ENCODE measurements at places on chromosomes 1 and 21.
A peak's percentile ranks its signal among the peaks of the same experiment; 100 is the strongest.

- DNase-seq = no peak
Measured at GRCh38 chr1:76841460-76841859, 25.8 kb upstream of the ST6GALNAC5 start.

DNA sequence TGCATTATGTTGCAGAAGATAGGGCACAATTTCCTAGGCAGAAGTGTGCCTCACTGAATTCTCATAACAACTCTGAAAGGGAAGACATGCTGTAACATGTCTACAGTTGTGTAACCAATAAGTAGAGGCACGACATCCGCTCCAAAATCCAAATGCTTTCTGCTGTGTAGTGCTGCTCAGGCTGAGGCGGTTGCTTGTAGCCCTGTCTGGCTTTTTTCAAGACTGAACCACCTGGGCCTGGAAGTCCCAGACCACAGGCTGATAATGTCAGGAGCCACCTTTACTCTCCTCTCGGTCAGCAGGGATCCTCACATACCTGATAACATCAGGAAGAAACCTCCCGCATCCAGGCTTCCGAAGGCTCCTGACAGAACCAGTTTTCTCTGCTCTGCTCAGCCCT, 10.9 kb downstream of the AKNAD1 start:
- DNase-seq = no peak

GRCh38 chr21:13937236-13937635, 273.5 kb downstream of the LIPI start:
- no peak for DNase-seq

- DNase-seq = no peak
Measured at GRCh38 chr1:185132534-185132933, 24.2 kb downstream of the TRMT1L start.

- no peak for DNase-seq
Measured at GRCh38 chr21:46295996-46296752, 10.0 kb downstream of the YBEY start.

GRCh38 chr1:117581391-117581943, 24.4 kb upstream of the TENT5C start:
- no peak for DNase-seq

- DNase-seq = no peak
Measured at GRCh38 chr21:37206496-37206895, 60.6 kb downstream of the VPS26C start.

DNA sequence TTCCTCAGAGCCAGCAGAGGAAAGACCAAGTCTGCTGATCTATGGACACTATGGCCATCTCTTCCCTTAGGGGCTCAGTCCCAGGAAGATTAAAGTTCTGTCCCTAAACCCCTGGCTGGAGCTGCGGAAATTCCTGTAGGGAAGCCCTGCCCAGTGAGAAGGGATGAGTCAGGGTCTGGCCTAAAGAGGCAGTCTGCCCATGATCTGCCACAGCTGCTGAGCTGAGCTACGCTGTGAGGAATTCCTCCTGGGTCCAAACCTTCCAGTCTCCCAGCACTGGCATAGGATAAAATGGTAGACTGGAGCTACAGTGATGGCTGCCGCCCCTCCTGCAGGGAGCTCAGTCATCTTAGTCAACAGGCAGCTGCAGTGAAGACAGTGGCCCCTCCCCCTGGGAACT, 213.7 kb downstream of the BRINP2 start:
- DNase-seq = no peak

- DNase-seq = no peak
Measured at GRCh38 chr1:59340411-59341307, 43.8 kb downstream of the FGGY start.

DNA sequence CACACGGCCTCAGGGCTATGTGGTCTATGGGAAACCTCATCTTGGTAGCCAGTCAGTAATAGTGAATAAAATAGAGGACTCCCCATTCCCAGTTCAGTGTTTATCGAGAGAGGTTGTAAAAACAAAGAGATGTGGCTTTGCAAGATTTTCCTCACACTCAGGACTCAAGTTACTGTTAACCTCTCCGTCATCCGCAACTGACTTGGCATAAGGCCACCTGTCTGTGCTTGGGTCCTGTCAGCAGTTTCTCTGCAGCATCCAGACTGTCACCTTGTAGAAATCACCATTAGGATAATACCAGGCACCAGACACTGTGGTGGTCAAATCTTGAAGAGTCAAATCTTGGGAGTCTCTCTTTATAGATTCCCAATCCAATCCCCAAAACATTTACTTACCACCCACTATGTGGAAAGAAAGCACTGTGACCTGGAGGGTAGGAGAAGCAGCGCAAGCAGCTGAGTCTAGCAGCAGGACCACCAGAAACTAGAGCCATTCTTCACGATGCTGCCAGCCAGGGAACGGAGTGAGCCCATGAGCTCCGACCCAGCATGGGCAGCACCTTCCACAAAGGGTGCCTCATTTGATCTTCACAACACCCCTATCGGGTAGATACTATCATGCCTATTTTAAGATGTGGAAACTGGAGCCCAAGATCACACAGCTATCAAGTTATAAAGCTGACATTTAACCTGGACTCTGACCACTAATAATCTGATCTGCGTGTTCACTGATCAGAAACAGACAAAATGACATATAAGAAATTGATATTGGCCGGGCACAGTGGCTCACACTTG, 5.6 kb upstream of the GPR25 start:
- DNase-seq = no peak

GRCh38 chr1:42128964-42129363, 24.2 kb upstream of the GUCA2B start:
- DNase-seq = no peak

DNA sequence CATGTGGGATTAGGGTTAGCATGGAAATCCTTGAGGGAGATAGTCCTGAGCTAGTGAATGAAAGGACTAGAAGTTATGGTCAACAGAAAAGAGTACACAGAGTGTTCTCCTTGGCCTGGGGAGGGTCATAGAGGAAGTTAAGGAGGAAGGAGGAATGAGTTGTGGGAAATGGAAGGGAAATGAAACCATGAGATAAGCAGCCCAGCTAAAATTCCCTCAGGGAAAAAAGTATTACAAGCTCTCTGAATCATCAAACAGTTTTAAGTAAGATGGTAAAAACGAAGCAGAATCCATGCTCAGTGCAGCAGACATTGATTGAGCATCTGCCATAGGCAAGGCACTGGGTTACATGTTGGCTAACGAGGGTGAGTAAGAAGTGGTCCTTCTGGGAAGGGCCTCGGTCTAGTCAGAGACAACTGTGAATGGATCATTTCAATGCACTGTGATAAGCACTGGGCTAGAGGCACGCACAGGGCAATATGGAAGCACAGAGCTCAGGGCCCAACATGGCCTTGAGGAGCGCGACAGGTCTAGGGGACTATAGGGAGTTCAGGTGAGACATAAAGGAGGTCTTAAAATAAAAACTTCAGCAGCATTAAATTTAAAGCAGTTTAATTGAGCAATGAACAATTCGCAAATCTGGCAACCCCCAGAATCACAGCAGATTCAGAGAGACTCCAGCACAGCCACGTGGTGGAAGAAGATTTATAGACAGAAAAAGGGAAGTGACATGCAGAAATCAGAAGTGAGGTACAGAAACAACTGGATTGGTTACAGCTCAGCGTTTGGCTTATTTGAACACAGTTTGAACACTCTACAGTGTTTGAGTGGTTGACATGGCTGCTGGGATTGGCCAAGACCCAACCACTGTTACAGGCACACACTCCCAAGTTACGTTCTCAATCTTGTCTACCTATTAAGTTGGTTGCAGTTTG, 219.5 kb downstream of the HLX start:
- DNase-seq = no peak

- no peak for DNase-seq
Measured at GRCh38 chr1:25056536-25056935, 126.5 kb upstream of the RUNX3 start.

DNA sequence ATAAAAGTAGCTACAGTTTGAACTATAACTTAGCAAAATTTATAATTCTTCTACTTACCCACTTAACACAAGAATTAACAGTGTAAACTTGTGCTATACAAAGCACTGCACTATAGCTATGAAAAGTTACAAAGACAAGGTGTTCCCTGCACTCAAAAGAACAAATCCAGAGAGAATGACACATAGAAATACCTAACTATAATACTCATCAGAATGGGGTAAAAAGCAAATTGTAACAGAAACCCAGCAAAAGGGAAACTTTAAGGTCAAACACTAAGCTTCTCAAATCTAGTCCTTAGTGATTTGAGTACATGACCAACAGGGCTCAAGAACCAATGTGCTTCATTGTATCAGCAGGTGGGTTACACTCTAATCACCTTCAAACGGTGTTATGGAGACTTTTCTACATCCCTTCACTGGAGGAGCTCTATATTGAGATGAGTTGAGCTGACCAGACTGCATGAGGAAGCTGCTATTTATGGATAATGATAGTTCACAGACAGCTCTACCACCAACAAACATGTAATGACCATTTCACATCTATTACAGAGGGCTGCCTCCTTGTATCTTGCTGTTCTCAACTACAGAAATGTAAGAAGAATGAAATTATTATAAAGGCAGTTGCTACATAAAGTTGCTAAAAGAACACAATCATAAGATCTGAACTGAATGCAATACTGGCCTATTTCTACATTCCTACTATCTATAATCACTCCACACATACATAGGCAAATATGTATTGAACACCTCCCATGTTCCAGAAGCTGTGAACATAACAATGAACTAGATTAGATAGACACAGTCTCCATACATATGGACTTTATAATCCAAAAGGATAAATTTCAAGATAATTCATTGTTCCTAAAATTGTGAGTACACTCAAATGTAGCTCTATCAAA, 47.6 kb downstream of the PIK3R3 start:
- no peak for DNase-seq

GRCh38 chr1:113783254-113784103, 24.2 kb upstream of the PHTF1 start:
- peak; percentile 6 for DNase-seq

GRCh38 chr1:197955486-197956394, 38.6 kb downstream of the LHX9 start:
- no peak for DNase-seq

DNA sequence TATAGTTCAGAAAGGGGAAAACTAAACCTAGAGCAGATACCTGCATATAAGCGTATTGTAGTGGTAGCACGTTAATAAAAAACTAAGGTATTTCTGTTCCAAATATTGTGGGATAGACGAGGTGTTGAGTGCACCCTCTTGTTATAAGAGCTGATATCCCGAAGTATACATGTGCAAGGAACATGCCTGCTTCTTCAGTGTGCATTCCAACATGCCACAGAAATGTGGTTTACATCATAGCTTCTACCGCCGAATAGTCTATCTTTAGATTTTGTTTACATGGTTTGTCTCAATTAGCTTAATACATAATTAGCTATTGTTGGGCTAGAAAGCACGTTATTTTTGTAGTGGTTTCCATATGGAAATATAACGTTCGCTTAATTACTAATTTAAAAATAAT, 2.2 kb downstream of the CHRM3 start:
- no peak for DNase-seq

GRCh38 chr1:228023294-228023639, 16.5 kb downstream of the WNT3A start:
- no peak for DNase-seq

DNA sequence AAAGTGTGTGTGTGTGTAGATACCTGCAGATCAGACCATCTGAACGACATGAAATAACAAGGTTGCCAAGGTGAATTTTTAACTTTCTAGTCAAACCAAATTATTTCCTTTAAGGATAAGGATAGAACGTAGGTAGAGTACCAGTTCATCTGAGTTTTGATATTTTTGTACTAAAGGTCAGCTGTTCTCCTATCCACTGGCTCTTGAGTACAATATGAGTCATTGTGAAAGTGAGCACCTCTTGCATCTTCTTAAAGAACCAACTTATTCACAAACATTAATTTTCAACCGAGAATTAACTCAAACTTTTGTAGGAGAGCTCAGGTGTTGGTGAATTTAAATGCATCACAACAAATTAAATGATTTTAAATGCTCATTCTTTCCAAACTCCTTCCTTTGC, 71.5 kb downstream of the IFI44 start:
- no peak for DNase-seq

- no peak for DNase-seq
Measured at GRCh38 chr1:6984986-6985385, 199.7 kb downstream of the CAMTA1 start.

DNA sequence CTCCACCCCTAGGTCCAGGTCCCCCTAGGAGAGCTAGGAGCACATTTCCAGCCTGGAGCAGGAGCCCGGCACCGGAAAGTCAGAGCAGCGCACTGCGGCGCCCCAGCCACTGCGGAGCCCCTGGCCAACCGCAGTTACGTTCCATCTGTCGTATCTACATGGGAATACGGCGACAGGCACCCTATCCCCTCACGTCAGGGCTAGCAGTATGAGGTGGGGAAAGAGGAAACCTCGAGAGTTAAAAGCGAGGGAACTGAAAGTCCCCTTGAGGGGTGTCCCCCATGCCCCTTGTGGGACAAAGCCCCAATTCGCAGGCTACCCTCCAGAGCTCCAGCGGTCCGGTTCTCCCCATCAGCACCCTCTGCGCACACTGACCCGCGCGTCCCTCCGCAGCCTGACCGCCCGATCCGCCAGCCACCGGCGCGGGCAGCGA, 995 bp downstream of the COLGALT2 start:
- no peak for DNase-seq

GRCh38 chr1:94883691-94884090, 43.2 kb downstream of the CNN3 start:
- no peak for DNase-seq

DNA sequence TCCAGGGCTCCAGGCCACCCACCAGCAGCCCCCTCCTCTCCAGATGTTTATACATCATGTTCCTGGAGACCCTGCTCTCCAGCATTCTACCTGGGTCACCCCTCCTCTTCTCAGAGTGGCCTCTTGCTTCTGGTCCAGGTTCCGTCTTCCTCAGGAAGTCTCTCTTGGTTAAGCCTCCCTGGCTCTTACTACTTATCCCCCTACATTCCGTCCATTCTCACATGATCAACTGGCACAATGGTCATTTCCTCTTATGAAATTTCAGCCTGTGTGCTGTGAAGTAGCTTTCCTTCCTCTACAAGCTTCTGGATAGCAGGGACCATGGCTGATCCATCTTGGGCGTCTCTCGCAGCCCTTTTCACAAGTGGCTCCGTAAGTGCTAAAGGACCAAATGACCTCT, 33.9 kb upstream of the ATP2B4 start:
- DNase-seq = no peak

DNA sequence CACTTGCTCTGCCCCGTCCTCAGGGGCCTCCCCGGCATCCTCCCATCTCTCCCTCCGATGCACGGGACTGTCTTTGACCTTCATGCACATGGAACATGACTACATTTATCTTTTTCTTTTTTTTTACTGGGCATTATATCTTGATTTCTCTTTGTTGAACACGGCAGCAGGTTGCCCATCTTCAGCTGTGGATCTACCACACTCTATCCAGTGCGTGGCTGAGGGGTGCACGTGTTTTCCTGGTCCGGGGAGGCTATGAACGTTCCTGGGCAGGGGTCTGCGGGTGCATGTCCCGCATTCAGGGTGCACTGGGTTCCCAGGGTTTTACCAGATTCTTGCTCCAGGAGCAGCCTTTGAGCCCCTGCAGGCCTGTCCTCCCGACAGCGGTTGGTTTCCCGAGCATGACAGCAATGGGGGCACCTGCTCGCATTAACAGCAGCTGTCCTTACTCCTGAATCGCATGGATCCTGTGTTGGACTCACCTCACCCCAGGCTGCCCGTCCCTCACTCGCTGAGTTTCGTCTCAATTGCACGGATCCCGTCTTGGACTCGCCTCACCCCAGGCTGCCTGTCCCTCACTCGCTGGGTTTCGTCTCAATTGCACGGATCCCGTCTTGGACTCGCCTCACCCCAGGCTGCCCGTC, 7.4 kb downstream of the POFUT2 start:
- no peak for DNase-seq

GRCh38 chr21:22145545-22145944, 1147.3 kb downstream of the NCAM2 start:
- DNase-seq = no peak

Data from stimulated activated CD8-positive, alpha-beta memory T cell treated with anti-CD3 and anti-CD28 coated beads, Interleukin-2, amount 100 ng/mL, for 1 hour (primary cell).